Right lobe of liver (tissue), 6 donors: ENCODE measurements at places on chromosomes 12 and 14. TPM values are rescaled to one million over a fixed set of nuclear protein-coding genes. Genes with fewer than 3 reads are reported as not detected.
A peak's percentile ranks its signal among the peaks of the same experiment; 100 is the strongest.

GRCh38 chr12:97321621-97322020, 141.0 kb upstream of the RMST start:
- H3K4me1 ChIP-seq, result no peaks in the 10 kb centered on the region
- no peak overlapping the region for H3K27ac ChIP-seq
- DNase-seq, result no peak
- H3K4me3 ChIP-seq, result no peak overlapping the region

GRCh38 chr14:32259368-32260013, 56.4 kb upstream of the RNU6-8 start:
- no peak overlapping the region for H3K27ac ChIP-seq
- no peak for DNase-seq
- H3K36me3 ChIP-seq, result no peaks in the 10 kb centered on the region
- no peak overlapping the region for H3K4me3 ChIP-seq
- H3K4me1 ChIP-seq, result no peaks in the 10 kb centered on the region

RNASE7 gene
- not detected for total RNA-seq

- H3K27ac ChIP-seq, result no peak overlapping the region
- H3K4me1 ChIP-seq, result no peaks in the 10 kb centered on the region
- no peak overlapping the region for H3K4me3 ChIP-seq
- no peaks in the 10 kb centered on the region for H3K27me3 ChIP-seq
- H3K36me3 ChIP-seq, result no peaks in the 10 kb centered on the region
These were observed 476.3 kb downstream of the LRIG3 start for GRCh38 chr12:58443981-58444371.

DNA sequence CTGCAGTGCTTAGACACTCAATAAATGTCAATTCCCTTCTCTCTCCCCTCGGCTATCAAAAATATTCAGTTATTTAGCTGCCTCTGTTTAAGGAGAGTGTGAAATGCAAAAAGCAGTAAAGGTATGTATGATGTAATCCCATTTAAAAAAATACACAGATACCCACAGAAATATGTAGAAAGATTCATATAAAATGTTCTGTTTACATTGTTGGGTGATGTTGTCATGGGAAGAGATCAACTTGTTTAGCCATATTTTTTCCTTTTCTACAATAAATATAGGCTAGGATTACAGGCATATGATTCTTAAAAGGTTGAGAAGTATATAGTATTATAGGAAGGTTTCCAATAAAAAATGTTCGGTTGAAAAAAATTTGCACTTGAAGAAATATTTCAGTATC, 7.8 kb downstream of the PPP2R3C start:
- no peak overlapping the region for H3K27ac ChIP-seq
- H3K4me3 ChIP-seq, result no peak overlapping the region
- DNase-seq, result no peak
- H3K27me3 ChIP-seq, result no peaks in the 10 kb centered on the region
- H3K4me1 ChIP-seq, result no peaks in the 10 kb centered on the region
- H3K36me3 ChIP-seq, result no peaks in the 10 kb centered on the region

DNA sequence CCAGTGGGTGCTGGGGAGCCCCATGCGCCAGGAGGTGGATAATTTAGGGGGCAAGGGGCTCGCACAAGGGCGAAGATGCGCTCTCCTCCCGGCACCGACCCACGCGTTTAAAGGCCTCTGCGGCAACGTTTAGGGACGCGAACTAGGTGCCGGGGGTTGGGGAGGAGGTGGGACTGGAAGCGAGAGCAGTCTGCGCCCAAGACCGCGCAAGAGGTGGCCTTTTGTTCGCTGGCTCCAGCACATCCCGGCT, 1.3 kb downstream of the SLC38A1 start:
- no peaks in the 10 kb centered on the region for H3K36me3 ChIP-seq
- H3K27ac ChIP-seq, result peak overlapping the region; percentile 51
- no peaks in the 10 kb centered on the region for H3K27me3 ChIP-seq
- no peak for DNase-seq
- no peaks in the 10 kb centered on the region for H3K4me1 ChIP-seq

STAC3 gene
- 1.1 TPM for total RNA-seq

- no peak overlapping the region for H3K27ac ChIP-seq
- no peaks in the 10 kb centered on the region for H3K27me3 ChIP-seq
- H3K4me1 ChIP-seq, result no peaks in the 10 kb centered on the region
These were observed 53.4 kb upstream of the ABCD2 start for GRCh38 chr12:39672976-39673375.

- no peaks in the 10 kb centered on the region for H3K27me3 ChIP-seq
- H3K4me3 ChIP-seq, result no peak overlapping the region
- no peaks in the 10 kb centered on the region for H3K36me3 ChIP-seq
- H3K27ac ChIP-seq, result no peak overlapping the region
- no peak for DNase-seq
These were observed 236.3 kb downstream of the SLC25A21 start for GRCh38 chr14:36935976-36936678.

CLEC1A gene
- 2.5 TPM for total RNA-seq

TOMM20L gene
- not detected for total RNA-seq

DNA sequence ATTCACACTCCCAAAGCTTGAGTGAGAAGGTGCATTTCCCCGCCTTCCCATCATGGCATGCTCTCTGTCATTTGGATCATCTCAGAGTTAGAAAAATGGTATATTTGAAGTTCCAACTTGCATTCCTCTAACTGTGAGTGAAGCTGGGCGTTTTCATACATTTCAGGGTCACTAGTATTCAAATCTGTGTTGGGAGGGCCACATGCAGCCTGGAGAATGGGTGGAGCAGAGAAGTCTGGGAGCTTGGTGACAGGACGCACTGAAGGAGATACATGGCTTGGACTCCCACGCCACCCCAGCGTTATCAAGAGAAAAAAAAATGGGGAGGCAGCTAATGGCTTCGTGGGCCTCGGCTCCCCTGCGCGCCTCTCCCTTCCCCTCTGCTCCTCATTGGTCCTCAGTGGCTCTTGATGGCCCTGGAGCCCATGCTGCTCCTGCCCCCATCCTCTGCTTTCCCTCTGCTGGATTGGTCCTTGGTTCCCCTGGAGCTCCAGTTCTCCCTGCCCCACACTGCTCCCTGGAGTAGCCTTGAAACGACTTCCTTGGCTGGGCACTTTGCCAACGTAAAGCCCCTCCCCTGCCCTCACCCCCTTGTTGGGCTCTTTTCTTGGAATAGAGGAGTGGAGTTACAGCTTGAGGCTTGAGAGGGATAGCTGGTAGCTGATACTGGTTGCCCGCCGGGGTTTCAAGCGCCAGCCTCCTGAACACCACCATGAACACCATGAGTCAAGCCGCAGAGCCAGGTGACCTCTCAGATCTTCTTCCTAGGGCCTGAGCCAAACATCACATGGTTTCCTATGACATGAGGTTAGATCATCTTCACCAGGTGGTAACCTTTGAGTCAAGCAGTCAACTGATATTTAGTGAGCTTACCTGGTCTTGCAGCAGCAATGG, 139.6 kb downstream of the PRKCH start:
- peak; percentile 36 for DNase-seq
- no peaks in the 10 kb centered on the region for H3K27me3 ChIP-seq

RAB5B gene
- total RNA-seq, result 60.7 TPM

TAS2R8 gene
- not detected for total RNA-seq

GRCh38 chr12:32178341-32179010, 71.8 kb downstream of the BICD1 start:
- no peak overlapping the region for H3K4me3 ChIP-seq
- H3K27ac ChIP-seq, result no peak overlapping the region
- no peaks in the 10 kb centered on the region for H3K4me1 ChIP-seq
- no peaks in the 10 kb centered on the region for H3K27me3 ChIP-seq
- no peak for DNase-seq

RTN1 gene
- total RNA-seq, result 0.51 TPM

DNA sequence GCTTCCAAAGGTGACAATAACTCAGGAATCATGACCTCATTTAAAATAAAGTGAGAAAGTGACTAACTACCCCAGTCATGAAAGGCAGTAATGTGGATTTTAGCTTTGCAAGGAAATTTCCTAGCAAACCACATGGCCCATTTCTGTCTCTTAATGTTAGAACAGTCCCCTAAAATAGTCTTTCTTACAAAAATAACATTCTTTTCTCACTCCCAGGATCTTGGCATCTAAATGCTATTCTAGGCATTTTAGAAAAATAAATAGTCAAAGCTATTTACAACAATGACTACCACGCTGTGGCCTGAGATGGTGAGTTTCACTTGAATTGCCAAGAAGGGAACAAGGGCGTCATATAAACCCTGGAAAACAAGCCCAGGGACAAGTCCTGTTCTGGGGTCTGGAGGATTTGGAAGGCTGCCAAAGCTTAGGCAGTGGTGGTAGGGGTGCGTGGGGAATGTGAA, 101.2 kb upstream of the CCDC175 start:
- H3K27me3 ChIP-seq, result no peaks in the 10 kb centered on the region
- H3K4me1 ChIP-seq, result no peaks in the 10 kb centered on the region
- H3K27ac ChIP-seq, result no peak overlapping the region
- H3K4me3 ChIP-seq, result no peak overlapping the region
- H3K36me3 ChIP-seq, result no peaks in the 10 kb centered on the region

- H3K4me1 ChIP-seq, result no peaks in the 10 kb centered on the region
- H3K4me3 ChIP-seq, result peak overlapping the region; percentile 91
- H3K36me3 ChIP-seq, result peaks cover 1% of the 10 kb centered on the region
- H3K27ac ChIP-seq, result peak overlapping the region; percentile 78
- no peaks in the 10 kb centered on the region for H3K27me3 ChIP-seq
These were observed 615 bp upstream of the ASB8 start for GRCh38 chr12:48157889-48158370.

GRCh38 chr12:113474635-113475436, 3.2 kb upstream of the LHX5 start:
- no peaks in the 10 kb centered on the region for H3K36me3 ChIP-seq
- no peak overlapping the region for H3K27ac ChIP-seq
- no peak overlapping the region for H3K4me3 ChIP-seq
- H3K27me3 ChIP-seq, result peaks cover 11% of the 10 kb centered on the region
- no peak for DNase-seq

KRT73 gene
- total RNA-seq, result not detected

DNA sequence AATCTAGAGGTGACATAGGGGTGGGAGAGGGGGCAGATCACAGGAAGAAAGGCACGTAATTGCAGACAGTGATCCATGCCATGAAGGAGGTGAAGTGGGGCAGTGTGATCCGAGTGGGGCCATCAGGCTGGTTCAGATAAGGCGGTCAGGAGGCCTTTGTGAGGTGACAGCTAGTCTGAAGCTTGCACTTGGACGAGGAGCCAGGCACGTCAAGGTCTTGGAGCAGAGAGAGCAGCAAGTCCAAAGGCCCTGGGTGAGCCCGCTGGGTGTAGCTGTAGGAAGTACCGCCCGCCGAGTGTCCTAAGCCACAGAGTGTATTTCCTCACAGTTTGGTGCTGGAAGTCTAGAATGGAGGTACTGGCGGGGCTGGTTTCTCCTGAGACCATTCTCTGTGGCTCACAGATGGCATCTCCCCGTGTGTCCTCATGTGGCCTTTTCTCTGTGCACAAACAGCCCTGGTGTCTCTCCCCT, 23.6 kb downstream of the RHOF start:
- no peak overlapping the region for H3K27ac ChIP-seq
- H3K4me1 ChIP-seq, result peaks cover 9% of the 10 kb centered on the region
- DNase-seq, result peak; percentile 82
- H3K27me3 ChIP-seq, result no peaks in the 10 kb centered on the region
